SK-N-MC (cell line): ENCODE measurements at places on chromosomes 6 and 20.

DNA sequence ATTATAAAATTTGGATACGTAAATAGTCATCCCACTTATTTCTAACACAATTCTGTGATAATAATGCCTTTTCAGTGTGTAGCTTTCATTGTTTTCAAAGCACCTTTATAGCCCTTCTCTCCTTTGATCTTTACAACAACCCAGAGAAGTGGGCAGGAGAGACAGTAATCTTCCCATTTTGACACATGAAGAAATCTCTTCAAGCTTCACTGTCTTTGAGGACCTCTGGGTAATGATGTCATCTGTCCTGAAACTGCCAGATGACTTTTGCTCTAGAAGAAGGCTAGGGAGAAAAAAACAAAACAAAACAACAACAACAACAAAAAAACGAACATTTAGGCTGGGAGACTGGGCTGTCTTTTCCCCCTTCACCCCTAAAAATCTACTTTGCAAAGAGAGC lies 203.0 kb downstream of the KCNQ5 start:
- DNase-seq: no peak

- no peak for DNase-seq
Observed at GRCh38 chr6:21946298-21946783, 350.5 kb downstream of the PRL start.

DNA sequence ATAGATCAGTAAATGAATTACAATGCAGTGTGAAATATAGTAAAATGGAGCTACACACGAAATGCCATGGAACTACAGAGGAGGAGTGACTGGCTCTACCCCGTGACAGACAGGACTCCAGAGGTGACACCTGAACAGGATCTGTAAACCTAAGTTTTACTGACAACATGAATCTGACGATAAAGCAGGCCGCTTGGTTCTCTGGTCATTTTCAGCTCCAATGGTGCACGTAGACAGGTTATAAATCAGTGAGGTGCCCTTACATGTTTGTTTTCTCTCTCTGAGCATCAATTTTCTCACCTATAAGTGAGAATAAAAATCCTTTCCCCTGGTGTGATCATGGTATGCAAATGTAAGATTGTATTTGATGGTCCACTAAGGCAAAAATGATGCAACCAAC lies 301.7 kb upstream of the PLN start:
- DNase-seq: no peak

DNA sequence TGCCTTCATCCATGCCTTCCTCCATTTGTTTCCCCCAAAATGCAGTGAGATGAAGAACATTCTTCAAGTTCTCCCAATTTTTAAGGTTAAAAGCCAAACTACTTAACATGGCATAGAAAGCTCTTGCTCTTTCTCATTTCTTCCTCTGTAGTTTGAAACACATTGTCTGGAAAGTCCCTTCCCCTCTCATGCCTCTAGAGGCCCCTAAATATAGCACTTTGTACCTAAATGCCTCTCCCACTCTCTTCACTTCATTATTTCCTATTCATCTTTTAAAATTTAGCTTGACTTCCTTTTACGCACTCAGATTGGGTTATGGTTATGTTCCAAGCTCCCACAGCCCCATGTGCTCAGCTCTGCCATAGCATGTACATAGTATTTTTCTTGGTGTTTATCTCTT lies 389.3 kb downstream of the HDGFL1 start:
- DNase-seq: no peak

DNA sequence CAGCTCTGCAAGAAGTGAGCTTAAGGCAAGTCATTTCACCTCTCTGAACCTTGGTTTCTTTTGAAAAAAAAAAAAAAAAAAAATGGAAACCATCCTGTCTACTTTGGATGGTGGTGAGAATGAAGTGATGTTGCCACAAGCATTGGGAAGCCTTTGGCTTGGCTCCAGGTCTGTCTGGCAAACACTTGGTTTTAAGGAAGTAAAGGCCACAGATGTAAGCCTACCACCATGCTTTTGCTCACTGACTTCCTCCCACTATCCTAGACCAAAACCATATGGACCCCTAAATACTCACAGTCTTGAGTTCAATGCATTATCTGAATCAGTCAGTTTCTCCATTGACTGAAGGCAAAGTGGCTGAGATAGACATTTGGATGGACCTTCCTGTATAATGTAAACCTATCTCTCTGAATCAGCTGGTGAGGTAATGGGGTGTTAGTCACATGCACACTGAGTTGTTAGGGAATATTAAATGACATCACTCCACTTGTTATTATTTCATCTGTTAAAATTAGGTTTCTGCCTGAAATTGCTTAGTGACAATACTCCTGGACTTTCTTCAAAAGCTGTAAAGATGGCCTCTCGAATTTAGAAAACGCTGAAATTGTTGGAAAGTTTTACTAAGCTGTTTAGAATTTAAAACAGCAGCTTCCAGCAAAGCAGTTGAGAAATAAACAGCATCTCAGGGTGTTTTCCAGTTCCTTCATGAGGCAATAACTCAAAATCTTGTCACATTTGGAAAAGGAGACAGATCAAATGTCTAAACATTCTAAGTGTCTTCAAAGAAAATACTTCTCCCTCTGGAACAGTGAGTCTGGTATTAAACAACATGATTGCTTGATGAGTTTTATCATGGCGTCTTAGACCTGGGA lies 833.5 kb downstream of the DHX35 start:
- no peak for DNase-seq

GRCh38 chr20:6704132-6704861 lies 63.2 kb upstream of the BMP2 start:
- no peak for DNase-seq
